ENCODE measurements at places on chromosomes 16 and 17. TPM values are rescaled to one million over a fixed set of nuclear protein-coding genes. Genes with fewer than 3 reads are reported as not detected.

Gene IGSF6
- not detected for total RNA-seq

Gene XYLT1
- 16.0 TPM for total RNA-seq

Gene HASPIN
- total RNA-seq: 1.9 TPM

Gene CHST5
- not detected for total RNA-seq

Gene ADAD2
- total RNA-seq: not detected

Gene NPIPB9
- total RNA-seq: 0.72 TPM

Gene PRR15L
- not detected for total RNA-seq
